ENCODE measurements at places on chromosomes 1 and 21.

DNA sequence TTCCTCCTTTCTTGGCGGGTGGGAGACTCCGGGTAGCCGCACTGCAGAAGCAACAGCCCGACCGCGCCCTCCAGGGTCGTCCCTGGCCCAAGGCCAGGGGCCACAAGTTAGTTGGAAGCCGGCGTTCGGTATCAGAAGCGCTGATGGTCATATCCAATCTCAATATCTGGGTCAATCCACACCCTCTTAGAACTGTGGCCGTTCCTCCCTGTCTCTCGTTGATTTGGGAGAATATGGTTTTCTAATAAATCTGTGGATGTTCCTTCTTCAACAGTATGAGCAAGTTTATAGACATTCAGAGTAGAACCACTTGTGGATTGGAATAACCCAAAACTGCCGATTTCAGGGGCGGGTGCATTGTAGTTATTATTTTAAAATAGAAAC lies 2.5 kb downstream of the OLIG2 start:
- DNase-seq: no peak

- peak; percentile 47 for DNase-seq
Measured at GRCh38 chr1:116751146-116751545, 3.1 kb upstream of the CD2 start.

GRCh38 chr1:117783606-117784396 lies 145.6 kb downstream of the GDAP2 start:
- DNase-seq: no peak

DNA sequence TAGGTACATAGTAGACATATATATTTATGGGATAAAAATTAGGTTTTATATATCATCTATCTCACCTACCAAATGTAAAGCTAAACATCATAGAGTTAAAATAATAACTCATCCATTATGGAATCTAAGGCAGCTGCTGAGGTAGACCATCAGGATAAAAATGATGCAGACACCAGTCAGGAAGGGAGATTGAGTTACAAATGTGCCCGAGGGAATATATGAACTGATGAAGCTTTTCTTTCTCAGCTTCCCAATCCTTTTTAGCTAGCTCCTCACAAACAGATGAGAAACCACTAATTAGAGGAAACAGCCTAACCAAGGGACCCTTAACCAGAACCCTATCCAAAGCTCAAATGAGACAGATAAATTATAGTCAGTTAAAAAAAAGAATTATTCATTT lies 20.9 kb downstream of the TTLL7 start:
- no peak for DNase-seq

DNA sequence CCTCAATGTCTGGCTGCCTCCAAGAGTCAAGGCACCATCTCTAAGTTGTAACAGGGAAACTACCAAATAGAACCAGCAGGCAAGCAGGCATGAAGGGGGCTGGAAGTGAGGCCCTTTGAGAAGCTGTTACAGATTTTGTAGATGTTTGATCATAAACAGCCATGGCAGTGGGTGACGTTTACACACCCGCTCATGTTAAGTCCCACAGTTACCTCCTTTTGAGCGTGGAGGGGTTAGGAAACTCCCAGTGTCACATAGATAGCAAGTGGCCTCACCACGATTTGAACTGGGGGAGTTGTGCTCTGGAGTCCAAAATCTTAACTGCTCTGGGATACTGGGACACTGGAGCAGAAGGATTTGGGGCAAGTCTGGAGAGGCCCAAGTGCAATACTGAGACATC lies 192.4 kb downstream of the HIVEP3 start:
- no peak for DNase-seq

GRCh38 chr1:94069919-94070285 lies 51.0 kb downstream of the ABCA4 start:
- DNase-seq: no peak
